Fibroblast of skin of back (primary cell): ENCODE measurements at places on chromosomes 6 and 20.

DNA sequence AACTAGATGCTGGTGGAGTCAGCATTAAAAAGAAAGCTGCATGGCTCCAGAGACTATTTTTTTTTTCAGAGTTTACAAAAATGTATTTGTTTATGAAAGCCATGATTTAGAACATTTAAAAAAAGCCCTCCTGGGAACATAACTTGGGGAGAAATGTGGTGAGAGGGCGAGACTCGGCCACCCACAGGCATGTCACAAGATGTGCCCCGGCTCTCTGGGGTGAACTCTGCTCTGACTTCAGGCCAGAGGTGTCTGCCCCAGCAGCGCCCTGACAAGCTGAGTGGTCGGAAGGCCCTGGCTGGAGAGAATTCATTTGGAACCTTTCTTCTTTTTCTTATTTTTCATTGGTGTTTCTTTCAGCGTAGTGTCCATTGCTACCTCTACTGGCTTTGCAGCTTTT, 21.7 kb upstream of the RFPL4B start:
- no peak for DNase-seq

GRCh38 chr6:95243053-95243452, 334.3 kb upstream of the MANEA start:
- no peak for DNase-seq

DNA sequence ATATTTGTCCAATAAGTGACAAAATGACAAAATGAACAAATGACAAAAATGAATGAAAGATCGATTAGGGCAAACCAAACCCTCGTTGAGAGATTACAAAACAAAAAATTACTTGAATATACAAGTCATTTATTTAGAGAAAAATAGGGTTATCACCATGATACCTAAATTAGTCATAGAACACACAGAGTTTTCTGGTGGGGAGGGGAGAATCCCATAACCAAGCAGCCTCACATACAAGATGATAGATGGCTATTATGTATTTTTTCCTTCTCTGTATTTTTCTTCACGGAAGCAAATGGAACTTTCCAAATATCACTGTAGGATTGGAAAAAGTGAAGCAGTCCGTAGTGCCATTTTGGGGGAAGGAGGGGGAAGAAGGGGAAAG, 28.5 kb upstream of the BMP6 start:
- peak; percentile 17 for DNase-seq

DNA sequence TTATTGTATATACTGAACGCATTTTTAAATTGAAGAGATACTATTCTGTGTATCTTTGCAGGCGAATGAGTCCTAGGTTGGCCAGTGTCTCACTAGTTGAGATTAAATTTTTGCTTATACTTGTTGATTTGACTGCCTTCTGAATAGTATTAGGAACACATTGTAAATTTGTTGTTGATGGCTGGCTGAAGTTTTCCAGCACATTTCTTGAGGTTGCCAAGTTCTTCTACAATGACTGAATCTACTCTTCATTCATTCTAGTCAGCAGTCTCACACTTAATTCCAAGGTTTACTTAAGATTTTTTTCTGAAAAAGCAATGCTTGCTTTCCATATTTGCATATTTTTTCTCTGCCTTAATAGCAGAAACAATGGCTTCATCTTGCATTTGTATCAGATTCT, 151.7 kb downstream of the ZFAND3 start:
- no peak for DNase-seq

DNA sequence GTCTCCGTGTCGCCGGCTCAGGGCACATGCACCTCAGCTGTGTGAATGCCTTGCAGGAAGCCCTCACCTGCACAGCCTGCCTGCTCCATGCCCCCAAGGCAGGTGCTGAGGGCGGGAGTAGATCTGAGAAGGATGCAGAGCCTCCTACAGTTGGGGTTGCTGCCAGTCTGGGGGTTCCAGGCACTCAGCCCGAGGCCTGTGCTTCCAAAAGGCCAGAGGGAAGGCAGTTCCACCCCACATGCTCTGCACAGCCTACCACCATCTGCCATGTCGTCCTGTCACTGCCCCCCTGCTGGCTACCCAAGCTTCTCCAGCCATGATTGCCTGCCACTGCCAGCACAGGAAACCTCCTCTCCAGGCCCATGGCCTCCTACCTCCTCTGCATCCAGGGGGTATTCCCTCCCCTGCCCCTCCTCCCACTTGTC, 19.3 kb downstream of the ACSS1 start:
- DNase-seq = no peak

- DNase-seq = peak; percentile 42
Measured at GRCh38 chr6:73985891-73986290, 289.9 kb downstream of the CD109 start.

- no peak for DNase-seq
Measured at GRCh38 chr6:114431641-114432040, 88.8 kb upstream of the HS3ST5 start.

GRCh38 chr20:49381558-49382493, 100.6 kb downstream of the KCNB1 start:
- peak; percentile 55 for DNase-seq

- DNase-seq = no peak
Measured at GRCh38 chr6:158021814-158022748, 40.4 kb downstream of the SYNJ2 start.

GRCh38 chr20:43937591-43937990, 22.9 kb downstream of the TOX2 start:
- no peak for DNase-seq

DNA sequence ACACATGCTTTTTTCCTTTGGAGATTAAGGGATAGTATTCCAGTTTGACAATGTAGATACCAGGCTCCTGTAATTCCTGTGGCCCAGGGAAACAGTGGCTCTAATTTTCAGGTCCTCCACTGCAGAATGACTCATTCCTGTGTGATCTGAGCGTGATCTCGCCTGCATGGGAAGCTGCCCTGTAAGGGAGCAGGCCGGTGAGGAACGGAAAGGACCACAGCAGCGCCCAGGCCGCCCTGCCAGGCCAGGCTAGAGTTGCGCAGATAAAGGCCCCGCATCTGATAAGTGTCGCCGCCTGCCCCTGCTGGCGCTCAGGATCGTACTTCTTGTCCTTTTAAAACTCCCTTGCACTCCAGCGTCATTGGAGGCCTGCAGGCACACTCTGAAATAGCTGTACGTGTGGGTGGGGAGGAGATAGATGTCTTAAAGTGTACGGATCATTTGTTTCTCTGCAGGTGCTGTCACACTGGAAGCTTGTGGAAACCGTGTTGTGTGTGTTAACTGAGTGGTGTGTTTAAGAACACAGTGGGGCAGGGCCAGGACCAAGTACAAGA, 60.7 kb downstream of the SYNJ2 start:
- DNase-seq = peak; percentile 83

DNA sequence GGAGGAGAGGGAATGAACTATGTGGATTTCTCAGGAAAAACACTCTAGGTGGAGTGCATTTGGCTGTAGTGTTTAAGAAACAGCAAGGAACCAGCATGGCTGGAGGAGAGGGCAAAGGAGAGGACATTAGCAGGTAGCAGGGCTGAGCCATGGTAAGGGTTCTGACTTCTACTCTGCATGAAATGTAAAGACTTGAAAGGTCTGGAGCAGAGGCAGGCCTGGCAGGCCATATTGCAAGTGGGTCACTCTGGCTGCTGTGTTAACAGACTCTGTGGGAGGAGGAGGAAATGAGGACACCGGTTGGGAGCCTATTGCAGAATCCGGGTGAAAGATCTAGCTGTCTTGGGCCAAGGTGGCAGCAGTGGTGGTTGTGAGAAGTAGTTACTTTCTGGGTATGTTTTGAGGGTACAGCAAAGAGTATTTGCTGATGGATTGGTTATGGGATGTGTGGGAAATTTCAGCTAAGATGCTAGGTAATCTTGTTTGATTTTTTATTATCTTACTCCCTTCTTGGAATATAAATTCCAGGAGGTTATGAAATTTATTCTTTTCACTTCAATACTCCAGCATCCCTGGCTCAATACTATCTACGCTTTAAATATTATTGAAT, 115.9 kb upstream of the BCLAF1 start:
- DNase-seq = no peak

DNA sequence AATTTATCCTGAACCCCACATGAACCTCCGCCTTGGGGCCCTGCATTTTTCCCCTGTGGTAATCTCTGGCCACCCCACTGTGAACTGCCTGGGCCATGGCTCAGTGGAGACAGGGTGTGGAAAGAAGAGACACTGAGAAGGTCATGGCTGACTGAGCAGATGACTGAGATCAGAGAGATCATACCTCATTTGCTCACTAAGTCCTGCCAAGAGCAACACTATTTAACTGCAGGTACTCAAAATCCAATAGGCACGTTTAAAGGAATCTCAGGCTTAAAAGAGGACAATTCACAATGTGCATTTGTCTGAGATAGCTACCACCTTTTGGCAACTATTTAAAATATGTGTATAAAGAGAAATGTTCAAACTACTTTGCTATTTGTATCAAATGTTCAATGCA, 305.0 kb downstream of the GMDS start:
- no peak for DNase-seq

GRCh38 chr6:119979862-119980261, 630.3 kb upstream of the MAN1A1 start:
- DNase-seq = no peak

DNA sequence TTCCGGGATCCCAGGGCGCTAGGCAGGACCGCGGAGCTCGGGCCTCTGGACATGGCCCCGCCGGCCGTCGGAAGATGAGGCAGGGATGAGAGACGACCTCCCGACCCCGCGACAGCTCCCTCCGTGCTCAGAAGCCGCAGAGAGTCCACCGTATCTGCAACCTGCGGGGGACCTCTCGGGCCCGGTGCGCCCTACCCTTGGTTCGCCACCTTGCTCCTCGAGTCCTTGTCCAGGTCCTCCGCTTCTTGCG, 301 bp downstream of the PPP1R3D start:
- peak; percentile 14 for DNase-seq

DNA sequence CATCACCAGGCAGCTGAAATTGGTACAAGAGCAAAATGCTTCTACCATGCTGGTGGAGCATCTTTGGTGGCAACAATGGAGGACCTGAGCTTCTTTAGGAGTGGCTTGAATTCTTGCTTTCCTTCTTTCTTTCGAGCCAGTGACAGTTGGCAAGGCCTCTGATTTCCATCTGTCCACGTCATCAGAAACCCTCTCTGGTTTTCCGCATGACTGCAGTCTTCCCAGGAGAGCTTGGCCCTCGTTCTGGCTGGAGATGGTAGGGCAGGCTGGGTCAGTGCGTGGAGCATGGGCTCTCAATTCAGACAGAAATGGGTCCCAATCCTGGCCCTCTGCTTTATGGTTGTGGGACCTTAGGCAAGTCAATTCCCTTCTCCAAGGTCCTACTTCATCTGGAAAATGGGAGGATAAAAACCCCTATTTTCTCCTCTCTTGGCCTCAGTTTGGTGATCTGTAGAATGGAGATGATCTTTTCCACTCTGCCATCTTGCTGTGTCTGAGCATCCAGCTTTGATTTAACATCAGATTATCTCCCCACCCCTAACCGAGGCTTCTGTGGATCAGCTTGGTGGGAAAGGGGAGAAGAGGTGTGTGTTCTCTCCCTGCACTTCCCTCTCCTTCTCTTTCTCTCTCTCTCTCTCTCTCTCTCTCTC, 3.6 kb upstream of the BPIFB1 start:
- no peak for DNase-seq

DNA sequence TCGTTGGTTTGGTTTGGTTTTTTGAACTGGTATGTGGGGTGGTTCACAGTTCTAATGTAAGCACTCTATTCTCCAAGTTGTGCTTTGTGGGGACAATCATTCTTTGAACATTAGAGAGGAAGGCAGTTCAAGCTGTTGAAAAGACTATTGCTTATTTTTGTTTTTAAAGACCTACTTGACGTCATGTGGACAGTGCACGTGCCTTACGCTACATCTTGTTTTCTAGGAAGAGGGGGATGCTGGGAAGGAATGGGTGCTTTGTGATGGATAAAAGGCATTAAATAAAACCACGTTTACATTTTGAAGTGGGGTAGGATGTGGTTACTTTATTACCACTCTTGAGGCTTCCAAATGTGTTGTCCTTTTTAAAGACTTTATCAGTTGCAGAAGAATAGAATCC, 168.0 kb downstream of the ZMYND8 start:
- DNase-seq = no peak

GRCh38 chr6:6586671-6587526, 1.6 kb upstream of the LY86 start:
- DNase-seq = no peak

- peak; percentile 27 for DNase-seq
Measured at GRCh38 chr6:85490516-85491248, 40.8 kb downstream of the NT5E start.

DNA sequence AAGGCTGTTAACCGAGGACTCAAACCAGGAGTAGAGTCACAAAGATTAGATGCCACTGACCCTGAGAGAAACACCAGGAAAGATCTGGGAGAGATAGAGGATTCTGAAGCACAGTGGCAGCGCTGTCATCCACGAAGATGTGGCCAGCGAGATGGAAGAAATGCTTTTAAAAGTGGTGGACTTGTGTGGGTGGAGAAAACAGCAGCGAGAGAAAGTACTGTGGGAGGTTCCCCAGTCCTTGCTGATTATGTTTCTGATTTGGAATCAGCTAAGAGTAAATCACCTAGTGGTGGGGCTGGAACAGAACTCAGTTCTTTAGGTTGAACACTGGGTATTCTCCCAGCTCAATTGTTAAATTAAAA, 435 bp upstream of the ZNF322 start:
- DNase-seq = no peak

GRCh38 chr6:110430236-110430635, 14.9 kb upstream of the DDO start:
- no peak for DNase-seq

GRCh38 chr6:88442737-88443136, 276.6 kb upstream of the CNR1 start:
- no peak for DNase-seq

DNA sequence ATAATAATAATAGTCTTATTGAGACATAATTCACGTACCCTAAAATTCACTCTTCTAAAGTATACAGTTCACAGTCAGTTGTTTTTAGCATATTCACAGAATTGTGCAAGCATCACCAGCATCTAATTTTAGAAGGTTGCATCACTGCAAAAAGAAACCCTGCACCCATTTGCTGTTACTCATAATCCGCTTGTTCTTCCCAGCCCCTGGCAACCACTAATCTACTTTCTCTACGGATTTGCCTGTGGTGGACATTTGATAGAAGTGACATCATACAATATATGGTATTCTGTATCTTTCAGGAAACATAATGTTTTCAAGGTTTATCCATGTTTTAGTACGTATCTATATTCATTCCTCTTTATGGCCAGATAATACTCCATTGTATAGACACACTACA, 41.5 kb upstream of the FAM184A start:
- peak; percentile 74 for DNase-seq

- DNase-seq = peak; percentile 54
Measured at GRCh38 chr20:44909872-44910689, at the start of gene PABPC1L. PABPC1L (plus strand) TSS chr20:44910060; CDS start chr20:44910144, 84 bp downstream.
